ENCODE measurements at places on chromosomes 1 and 21.
A peak's percentile ranks its signal among the peaks of the same experiment; 100 is the strongest.

GRCh38 chr1:230972855-230973271, 5.8 kb downstream of the TTC13 start:
- no peak for DNase-seq

GRCh38 chr1:156643778-156644092, 1.8 kb downstream of the BCAN start:
- DNase-seq: no peak

- DNase-seq: no peak
Observed at GRCh38 chr1:53583021-53583867, 124.0 kb downstream of the DMRTB1 start.

DNA sequence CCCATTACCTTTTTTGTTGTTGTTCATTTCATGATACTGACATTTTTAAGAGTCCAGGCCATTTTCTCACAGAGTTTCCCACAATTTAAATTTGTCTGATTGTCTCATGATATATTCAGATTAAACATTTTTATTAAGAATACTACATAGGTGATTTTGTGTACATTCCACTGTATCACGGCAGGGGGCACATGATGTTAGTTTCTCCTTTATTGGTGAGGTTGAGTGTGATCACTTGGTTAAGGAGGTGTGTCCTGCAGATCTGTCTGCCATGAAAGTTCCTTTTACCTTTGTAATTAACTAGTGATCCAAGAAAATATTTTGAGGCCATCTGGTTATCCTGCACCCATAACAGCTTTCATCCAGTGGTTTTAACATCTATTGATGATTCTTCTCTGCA, 11.8 kb downstream of the RTCA start:
- DNase-seq: no peak

DNA sequence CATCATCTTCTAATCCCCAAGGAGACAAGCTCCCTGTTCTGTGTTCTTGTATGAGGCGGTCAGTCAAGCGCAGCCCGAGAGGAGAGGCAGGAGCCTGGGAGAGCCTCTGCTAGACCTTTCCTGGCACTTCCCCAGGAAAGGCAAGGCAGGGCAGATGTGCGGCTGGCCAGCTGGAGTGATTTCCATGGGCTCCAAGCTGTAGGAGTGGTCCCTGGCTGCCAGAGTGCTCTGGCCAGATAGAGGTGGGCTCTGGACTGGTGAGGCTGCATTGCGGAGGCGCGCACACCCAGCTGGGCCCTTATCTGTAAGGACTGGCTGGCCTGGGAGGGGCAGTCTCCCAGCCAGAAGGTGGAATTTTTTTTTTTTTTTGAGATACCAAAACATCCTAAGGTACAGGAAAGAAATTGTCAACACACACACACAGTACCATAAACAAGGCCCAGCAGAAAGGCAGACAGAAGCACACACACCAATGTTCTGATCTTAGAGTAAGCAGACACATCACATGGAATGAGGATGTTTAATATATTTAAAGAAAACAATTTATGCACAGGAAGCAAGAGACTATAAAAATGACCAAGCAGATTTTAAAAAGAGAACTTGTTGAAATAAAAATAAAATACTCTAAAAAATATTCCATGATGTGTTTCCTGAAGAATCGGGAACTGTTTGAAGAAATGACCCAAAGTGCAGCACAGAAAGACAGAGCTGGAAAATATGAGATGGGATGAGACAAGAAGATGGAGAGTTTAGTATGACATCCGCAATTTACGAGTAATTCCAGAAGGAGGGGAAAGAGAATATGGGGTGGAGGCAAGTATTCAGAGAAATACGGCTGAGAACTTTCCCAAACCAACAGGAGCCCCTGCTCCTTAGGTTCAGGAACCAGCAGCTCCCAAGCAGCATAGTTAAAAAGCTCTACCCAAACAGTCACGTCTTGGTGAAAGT, 13.4 kb downstream of the IBA57 start:
- DNase-seq: peak; percentile 75

- no peak for DNase-seq
Observed at GRCh38 chr1:91877574-91878208, 8.3 kb downstream of the TGFBR3 start.

Measured in thyroid gland (tissue), 4 donors.